ENCODE measurements at places on chromosomes 7 and 10. TPM values are rescaled to one million over a fixed set of nuclear protein-coding genes. Genes with fewer than 3 reads are reported as not detected.

GRCh38 chr7:100406767-100407166, 21.7 kb downstream of the ZCWPW1 start:
- H3K27me3 ChIP-seq = peaks cover 6% of the 10 kb centered on the region
- H3K4me1 ChIP-seq = no peaks in the 10 kb centered on the region
- no peaks in the 10 kb centered on the region for H3K36me3 ChIP-seq
- no peak overlapping the region for H3K4me3 ChIP-seq
- no peak for DNase-seq

DNA sequence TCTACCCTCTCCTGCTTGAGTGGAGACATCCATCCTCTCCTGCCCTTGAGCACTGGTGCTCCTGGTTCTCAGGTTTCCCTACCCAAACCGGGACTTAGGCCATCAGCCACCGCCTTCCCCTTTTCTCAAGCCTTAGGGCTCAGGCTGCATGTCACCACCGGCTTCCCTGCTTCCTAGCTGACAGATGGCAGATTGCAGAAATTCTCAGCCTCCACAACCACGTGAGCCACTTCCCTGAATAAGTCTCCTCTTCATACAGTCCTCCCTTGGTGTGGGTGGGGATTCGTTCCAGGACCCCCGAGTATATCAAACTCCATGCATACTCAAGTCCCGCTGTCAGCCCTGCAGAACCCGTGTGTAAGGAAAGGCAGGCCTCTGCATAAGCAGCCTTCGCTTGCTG, 203.5 kb upstream of the ZNF32 start:
- H3K27me3 ChIP-seq = no peaks in the 10 kb centered on the region
- no peaks in the 10 kb centered on the region for H3K36me3 ChIP-seq
- no peak overlapping the region for H3K27ac ChIP-seq
- peaks cover under 1% of the 10 kb centered on the region for H3K4me1 ChIP-seq
- no peak for DNase-seq

DNA sequence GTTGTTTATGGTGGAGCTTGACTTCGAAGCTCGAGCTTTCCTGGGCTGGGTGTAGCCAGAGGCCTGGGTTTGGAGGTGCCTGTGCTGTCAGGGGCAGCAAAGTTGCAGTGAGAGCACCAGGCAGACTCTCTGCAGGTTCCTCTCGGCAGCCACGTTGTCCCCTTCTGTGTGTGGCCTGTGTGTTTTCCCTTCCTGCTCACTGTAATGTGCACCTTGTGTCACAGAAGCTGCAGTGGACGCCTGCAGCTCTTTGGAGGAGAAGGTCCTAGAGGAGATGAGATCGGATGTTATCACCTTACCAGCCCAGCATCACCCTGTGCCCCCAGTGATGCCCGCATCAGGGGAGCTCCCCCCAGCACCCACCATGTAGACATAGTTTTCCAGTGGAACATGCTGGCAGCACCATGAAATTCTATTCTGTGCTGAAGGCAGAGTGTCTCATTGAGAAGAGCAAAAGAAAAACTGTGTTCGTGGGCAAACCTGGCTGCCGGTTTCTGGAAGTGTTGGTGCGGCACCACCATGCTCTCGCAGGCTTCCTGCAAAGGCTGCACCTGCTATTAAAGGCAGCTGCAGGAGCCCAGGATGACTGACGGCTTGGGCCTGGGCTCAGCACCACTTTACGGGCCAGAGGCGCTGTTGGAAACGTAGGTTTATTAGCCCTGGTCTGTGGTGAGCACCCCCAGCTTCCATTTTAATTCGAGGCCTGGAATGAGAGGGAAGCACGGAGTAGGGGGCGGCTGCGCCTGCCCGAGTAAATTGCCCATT, 609.8 kb upstream of the FOXK1 start:
- DNase-seq = no peak
- no peaks in the 10 kb centered on the region for H3K36me3 ChIP-seq
- H3K27me3 ChIP-seq = no peaks in the 10 kb centered on the region
- H3K4me3 ChIP-seq = no peak overlapping the region
- no peak overlapping the region for H3K27ac ChIP-seq
- no peaks in the 10 kb centered on the region for H3K4me1 ChIP-seq

GRCh38 chr7:56447864-56448693, 331.9 kb upstream of the NUPR2 start:
- H3K27ac ChIP-seq = no peak overlapping the region
- no peak overlapping the region for H3K4me3 ChIP-seq
- DNase-seq = no peak
- no peaks in the 10 kb centered on the region for H3K4me1 ChIP-seq

- H3K27me3 ChIP-seq = no peaks in the 10 kb centered on the region
- no peaks in the 10 kb centered on the region for H3K36me3 ChIP-seq
- no peak for DNase-seq
- no peak overlapping the region for H3K4me3 ChIP-seq
These were observed 68.1 kb downstream of the SCRN1 start for GRCh38 chr7:29921404-29922010.

- no peaks in the 10 kb centered on the region for H3K4me1 ChIP-seq
- no peaks in the 10 kb centered on the region for H3K36me3 ChIP-seq
- no peak overlapping the region for H3K4me3 ChIP-seq
- no peaks in the 10 kb centered on the region for H3K27me3 ChIP-seq
- DNase-seq = no peak
These were observed 74.8 kb upstream of the CXCL12 start for GRCh38 chr10:44459671-44460070.

DNA sequence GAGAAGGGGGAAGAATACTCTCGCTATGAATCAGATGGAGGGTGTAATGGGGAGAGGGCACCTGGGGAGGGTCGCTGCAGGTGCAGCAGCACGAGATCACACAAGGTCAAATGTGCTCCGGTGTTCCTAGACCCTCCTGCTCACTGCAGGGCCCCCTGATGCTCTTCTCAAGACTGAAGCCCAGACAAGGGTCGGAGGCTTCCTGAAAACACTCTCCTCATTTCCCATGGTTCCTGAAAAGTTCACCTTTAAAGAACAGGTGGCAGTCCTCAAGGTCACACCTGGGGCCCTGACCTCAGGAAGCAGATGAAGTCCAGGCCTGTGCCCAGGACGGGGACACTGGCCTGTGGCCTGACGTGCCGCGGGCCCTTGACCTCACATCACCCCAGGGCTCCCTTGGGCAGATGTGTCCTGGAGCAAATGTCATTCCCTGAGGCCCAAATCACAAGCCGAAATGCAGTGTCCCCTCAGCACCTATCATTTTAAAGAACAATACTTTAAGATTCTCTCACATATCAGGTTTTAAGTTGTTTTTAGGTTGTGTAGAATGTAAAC, 289.8 kb downstream of the GLRX3 start:
- H3K4me3 ChIP-seq = no peak overlapping the region
- H3K27ac ChIP-seq = no peak overlapping the region
- no peaks in the 10 kb centered on the region for H3K27me3 ChIP-seq
- no peak for DNase-seq
- H3K4me1 ChIP-seq = no peaks in the 10 kb centered on the region

DNA sequence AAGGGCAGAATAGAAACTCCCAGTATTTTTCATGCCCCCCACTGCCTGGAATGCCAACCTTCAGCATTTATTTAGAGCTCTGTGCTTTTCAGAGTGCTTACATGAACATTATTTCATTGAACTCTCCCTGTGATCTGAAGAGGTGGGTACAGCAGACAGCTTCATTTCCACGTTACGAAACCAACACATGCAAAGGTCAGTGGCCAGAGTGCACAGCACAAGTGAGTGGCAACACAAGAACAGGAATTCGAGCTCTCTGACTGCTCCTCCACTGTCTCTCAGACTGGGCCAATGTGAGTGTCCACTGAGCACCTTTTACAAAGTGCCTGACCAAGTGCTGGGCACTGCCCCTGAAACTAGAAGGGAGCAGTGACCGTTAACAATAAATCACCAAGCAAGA, 162.9 kb downstream of the GLI3 start:
- H3K27ac ChIP-seq = no peak overlapping the region
- no peaks in the 10 kb centered on the region for H3K4me1 ChIP-seq
- DNase-seq = no peak
- H3K4me3 ChIP-seq = no peak overlapping the region
- no peaks in the 10 kb centered on the region for H3K27me3 ChIP-seq
- no peaks in the 10 kb centered on the region for H3K36me3 ChIP-seq

GRCh38 chr7:130927564-130927963, 193.6 kb upstream of the KLF14 start:
- no peaks in the 10 kb centered on the region for H3K27me3 ChIP-seq
- peaks cover 93% of the 10 kb centered on the region for H3K4me1 ChIP-seq
- H3K4me3 ChIP-seq = peak overlapping the region; percentile 37
- peak overlapping the region; percentile 94 for H3K27ac ChIP-seq
- no peak for DNase-seq

DNA sequence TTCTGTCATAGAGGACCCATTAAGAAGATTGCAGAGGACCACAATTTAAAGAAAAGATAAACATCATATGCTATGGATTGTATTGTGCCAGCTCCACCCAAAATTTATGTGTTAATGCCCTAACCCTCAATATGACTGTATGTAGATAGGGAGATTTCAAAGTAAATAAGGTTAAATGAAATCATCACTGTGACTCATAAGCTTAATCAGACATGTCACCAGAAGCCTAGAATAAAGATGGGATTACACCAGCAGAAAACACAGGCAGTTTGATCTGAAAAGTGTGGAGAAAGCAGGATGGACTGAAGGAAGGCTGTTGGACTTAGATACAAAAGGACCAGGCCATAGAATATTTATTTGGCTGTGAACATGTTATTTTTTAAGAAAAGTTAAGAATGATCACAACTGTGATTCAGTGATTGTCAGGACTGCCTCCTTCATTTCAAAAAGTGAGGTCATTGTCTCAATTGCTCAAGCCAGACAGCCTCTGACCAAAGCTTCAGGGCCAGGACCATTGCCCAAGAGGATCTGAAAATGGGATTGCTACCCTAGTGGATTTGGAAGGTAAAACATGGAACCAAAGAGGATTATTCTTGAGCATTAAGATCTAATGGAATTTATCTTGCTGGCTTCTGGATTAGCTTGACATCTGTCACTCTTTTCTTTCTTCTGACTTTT, 270.8 kb upstream of the POM121L12 start:
- H3K36me3 ChIP-seq = no peaks in the 10 kb centered on the region
- no peak overlapping the region for H3K4me3 ChIP-seq
- no peaks in the 10 kb centered on the region for H3K4me1 ChIP-seq
- DNase-seq = no peak
- H3K27ac ChIP-seq = no peak overlapping the region

The HMX2 gene
- not detected for total RNA-seq

The INHBA gene
- not detected for total RNA-seq

The C10orf62 gene
- total RNA-seq = not detected

The PLPP4 gene
- total RNA-seq = not detected

The OPN4 gene
- not detected for total RNA-seq

The SH2D4B gene
- 0.25 TPM for total RNA-seq

Data from CD4-positive, CD25-positive, alpha-beta regulatory T cell (primary cell).